ENCODE measurements at places on chromosomes 11 and 22. TPM values are rescaled to one million over a fixed set of nuclear protein-coding genes. Genes with fewer than 3 reads are reported as not detected.

DNA sequence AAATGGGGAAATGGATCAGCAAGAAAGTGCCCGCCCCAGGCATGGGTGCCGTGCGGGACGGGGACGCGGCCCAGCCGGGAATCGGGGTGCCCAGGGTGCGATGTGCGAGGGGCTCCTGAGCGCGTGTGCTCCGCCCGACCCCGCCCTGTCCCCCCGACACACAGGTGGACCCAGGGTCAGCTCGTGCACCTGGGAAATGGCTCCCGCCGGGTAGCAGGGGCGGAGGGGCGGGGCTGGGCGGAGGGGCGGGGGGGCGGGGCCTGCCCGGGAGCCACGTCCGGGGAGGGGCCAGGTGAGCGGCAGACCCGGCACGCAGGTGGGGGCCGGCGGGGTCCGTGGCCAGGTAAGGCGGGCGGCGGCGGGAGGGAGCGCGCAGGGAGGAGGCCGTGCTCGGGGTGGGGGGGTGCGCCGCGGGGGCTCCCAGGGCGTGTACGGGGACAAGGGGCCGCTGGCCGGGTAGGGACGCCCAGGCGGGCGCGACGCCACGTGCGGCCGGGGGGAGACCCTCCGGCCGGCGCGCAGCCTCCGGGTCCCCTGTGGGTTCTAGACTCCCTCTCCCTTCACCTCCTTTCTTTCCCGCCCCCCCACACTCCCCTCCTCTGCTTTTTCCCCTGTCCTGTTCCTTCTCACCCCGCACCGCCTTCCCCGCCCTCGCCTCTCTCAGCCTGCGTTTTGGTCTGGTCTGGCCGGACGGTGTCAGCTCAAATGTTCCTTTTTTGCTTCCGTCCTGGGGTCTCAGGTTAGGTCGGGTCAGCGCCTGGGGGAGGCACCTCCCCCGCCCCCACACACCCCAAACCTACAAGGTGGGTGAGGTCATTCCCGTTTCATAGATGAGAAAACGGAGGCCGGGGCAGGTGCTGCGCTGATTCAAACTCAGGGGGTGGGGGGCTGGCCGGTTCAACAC, at the start of gene ARHGAP8:
TSS of gene ARHGAP8 (plus strand) at position 291 of the 904 bp plus-strand sequence. CDS start 33,953 bp downstream, outside the sequence.
- H3K27me3 ChIP-seq = no peaks in the 10 kb centered on the region
- no peaks in the 10 kb centered on the region for H3K36me3 ChIP-seq
- H3K4me3 ChIP-seq = peak within 1 kb of the TSS; percentile 100
- H3K4me1 ChIP-seq = peaks cover 44% of the 10 kb centered on the region
- DNase-seq = peak; percentile 70

DNA sequence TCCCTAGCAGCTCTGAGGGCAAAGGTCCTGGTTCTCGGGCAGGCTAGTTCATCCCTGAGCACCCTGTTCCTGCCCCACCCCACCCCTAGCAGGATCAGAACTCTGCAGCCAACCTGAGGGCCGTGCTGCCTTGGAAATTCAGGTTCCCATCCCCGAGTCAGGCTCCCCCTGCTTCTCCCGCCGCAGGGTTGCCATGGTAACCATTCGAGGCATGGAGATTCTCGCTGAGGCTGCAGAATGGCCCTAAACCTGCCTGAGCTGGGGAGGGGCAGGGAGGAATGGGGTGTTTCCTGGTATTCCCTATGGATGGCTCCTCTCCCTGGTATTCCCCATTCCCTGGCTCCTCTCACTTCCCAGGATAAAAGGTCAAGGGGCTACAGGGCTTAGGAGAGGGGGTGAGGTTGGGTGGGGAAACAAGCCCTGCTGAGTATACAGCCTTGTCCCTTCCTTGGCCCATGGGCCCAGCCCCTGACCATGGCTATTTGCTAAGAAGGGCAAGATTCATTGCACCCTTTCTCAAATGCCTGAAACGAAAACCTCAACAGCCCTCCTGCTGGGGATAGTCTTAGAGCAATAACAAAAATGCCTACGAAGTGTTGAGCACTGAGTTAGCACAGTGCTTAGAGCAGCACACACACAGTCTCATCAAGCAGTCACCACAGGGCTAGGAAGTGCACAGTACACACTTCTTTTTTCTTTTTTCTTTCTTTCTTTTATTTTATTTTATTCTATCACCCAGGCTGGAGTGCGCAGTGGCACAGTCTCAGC, 58.7 kb downstream of the CHST1 start:
- no peaks in the 10 kb centered on the region for H3K36me3 ChIP-seq
- H3K27ac ChIP-seq = no peak overlapping the region
- no peak for DNase-seq

DNA sequence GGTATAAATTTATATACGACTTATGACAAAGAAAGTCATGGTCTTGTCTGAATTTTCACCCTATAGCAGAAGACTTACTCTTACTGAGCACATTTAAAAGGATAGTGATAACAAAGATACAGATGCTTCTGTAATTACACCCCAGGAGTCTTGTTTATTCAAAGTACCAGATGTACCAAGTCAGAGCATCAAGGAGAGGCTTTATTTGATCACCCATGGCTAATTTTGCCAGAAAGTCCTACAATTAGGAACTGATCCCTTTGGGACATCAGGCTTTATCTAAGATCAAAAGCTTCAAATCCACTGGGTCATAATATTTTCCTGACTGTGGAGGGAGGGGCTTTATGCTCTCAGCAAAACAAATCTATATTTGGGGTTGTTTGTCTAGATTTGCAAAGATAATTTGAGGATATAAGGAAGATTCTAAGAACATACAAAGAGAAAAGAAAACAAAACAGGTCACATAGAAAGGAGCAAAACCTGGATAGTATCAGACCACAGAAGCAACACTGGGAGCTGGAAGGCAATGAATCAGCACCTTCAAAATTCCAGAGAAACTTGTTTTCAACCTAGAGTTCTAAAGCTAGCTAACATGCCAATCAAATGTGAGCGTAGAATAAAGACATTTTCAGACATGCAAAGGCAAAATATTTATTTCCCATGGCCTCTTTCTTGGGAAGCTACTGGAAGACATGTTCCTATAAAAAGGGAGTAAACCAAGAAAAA, 124.8 kb upstream of the CSNK2A3 start:
- H3K27me3 ChIP-seq = peaks cover 17% of the 10 kb centered on the region
- H3K27ac ChIP-seq = no peak overlapping the region
- H3K4me3 ChIP-seq = no peak overlapping the region
- H3K4me1 ChIP-seq = no peaks in the 10 kb centered on the region
- DNase-seq = no peak
- H3K36me3 ChIP-seq = no peaks in the 10 kb centered on the region

Gene OR52H1
- total RNA-seq = not detected

DNA sequence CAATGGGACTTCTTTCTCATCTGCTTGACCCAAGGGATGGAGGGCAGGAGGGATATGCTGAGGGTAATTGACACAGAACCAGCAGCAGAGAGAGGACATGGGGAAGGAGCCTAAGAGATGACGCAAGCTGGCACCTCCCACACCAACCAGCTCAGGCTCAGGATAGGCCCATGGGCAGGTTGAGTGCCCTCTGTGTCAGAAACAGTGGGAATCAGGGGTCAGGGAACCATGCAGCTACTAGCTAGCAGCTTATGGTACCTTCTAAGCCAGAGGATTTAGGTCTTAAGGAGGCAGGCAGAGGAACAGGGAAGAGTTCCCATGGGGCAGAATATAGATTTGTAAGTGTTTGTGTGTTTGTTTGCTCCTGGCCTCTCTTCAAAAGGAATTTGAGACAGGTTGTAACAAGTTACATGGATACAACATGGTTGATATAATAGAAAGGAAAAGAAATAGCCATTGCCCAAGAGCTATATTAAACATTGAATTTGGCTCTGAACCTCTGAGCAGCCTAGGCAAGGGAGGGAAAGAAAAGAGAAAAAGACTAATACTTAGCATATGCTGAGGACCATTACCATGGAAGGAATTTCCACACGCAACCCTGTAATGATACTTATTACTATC, 39.9 kb upstream of the NAV2 start:
- DNase-seq = no peak
- no peaks in the 10 kb centered on the region for H3K27me3 ChIP-seq

- no peaks in the 10 kb centered on the region for H3K4me1 ChIP-seq
- DNase-seq = no peak
- H3K27me3 ChIP-seq = no peaks in the 10 kb centered on the region
- no peak overlapping the region for H3K4me3 ChIP-seq
These were observed 48.5 kb downstream of the SVIP start for GRCh38 chr11:22780952-22781593.

- H3K4me1 ChIP-seq = no peaks in the 10 kb centered on the region
- peaks cover 79% of the 10 kb centered on the region for H3K36me3 ChIP-seq
- H3K27ac ChIP-seq = peak overlapping the region; percentile 22
- DNase-seq = no peak
These were observed 33.0 kb downstream of the DDX6 start for GRCh38 chr11:118757876-118758399.

GRCh38 chr22:26174280-26174679, 5.0 kb downstream of the SEZ6L start:
- DNase-seq = no peak
- no peaks in the 10 kb centered on the region for H3K4me1 ChIP-seq
- peaks cover 23% of the 10 kb centered on the region for H3K27me3 ChIP-seq
- no peaks in the 10 kb centered on the region for H3K36me3 ChIP-seq
- H3K4me3 ChIP-seq = no peak overlapping the region
- no peak overlapping the region for H3K27ac ChIP-seq

Gene PDGFB
- 35.5 TPM for total RNA-seq

Gene NPAS4
- total RNA-seq = not detected

- DNase-seq = no peak
- no peaks in the 10 kb centered on the region for H3K4me1 ChIP-seq
- H3K4me3 ChIP-seq = no peak overlapping the region
- no peaks in the 10 kb centered on the region for H3K27me3 ChIP-seq
- no peaks in the 10 kb centered on the region for H3K36me3 ChIP-seq
- H3K27ac ChIP-seq = no peak overlapping the region
These were observed 20.7 kb downstream of the TMEM41B start for GRCh38 chr11:9293646-9294045.

DNA sequence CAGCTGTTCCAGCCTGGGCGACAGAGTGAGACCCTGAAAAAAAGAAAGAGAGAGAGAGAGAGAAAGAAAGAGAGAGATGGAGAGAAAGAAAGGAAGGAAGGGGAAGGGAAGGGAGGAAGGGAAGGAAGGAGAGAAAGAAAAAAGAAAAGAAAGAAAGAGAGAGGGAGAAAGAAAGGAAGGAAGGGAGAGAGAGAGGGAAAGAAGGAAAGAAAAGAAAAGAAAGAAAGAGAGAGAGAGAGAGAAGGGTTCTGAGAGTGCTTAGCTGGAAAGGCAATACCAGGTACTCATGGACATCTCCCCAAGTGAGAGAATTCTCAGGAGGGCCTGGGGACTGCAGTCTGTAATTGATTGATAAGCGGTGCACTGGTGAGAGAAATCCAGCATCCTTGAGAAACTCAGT, 12.8 kb upstream of the PRAME start:
- peaks cover 30% of the 10 kb centered on the region for H3K27me3 ChIP-seq
- no peak for DNase-seq
- no peaks in the 10 kb centered on the region for H3K36me3 ChIP-seq
- no peak overlapping the region for H3K27ac ChIP-seq

Gene MUC6
- 0.07 TPM for total RNA-seq

Gene OVCH2
- 5.3 TPM for total RNA-seq

DNA sequence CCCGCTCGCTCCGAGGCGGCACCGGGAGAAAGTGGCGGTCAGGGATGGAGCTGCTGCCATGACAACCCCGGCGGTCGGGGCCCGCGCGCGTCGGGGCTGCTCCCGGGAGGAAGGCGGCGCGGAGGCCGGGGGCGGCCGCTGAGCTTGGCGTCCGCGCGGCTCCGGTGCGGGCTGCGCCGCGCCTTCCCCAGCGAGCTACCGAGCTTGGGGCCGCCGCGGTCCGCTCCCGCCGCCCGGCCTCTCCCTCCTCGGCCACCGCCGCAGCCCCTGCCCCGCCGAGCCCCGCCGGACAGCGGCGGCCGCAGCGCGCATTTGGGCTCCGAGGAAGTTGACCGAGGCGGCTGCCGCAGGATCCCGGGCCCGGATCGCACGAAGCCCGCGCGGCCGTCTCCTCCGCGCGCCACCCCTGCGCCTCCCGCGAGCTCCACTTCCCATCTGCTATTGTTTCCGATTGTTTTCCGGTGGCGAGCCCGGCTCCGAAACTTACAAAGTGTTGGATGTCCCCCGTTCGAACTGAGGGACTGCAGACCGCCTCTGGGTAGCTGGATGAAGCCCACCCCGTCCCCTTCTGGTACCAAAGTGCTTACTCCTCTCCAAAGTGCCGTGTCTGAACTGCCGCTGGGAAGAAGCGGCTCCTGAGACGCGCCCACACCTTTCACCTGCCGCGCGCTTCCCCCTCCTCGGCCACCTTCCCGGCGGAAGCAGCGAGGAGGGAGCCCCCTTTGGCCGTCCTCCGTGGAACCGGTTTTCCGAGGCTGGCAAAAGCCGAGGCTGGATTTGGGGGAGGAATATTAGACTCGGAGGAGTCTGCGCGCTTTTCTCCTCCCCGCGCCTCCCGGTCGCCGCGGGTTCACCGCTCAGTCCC, 540.3 kb downstream of the NTM start:
- no peaks in the 10 kb centered on the region for H3K4me1 ChIP-seq
- H3K36me3 ChIP-seq = no peaks in the 10 kb centered on the region
- H3K27me3 ChIP-seq = 0 out of 2 replicates have a peak, but pooled peaks cover 16% of the 10 kb centered on the region
- no peak overlapping the region for H3K4me3 ChIP-seq

DNA sequence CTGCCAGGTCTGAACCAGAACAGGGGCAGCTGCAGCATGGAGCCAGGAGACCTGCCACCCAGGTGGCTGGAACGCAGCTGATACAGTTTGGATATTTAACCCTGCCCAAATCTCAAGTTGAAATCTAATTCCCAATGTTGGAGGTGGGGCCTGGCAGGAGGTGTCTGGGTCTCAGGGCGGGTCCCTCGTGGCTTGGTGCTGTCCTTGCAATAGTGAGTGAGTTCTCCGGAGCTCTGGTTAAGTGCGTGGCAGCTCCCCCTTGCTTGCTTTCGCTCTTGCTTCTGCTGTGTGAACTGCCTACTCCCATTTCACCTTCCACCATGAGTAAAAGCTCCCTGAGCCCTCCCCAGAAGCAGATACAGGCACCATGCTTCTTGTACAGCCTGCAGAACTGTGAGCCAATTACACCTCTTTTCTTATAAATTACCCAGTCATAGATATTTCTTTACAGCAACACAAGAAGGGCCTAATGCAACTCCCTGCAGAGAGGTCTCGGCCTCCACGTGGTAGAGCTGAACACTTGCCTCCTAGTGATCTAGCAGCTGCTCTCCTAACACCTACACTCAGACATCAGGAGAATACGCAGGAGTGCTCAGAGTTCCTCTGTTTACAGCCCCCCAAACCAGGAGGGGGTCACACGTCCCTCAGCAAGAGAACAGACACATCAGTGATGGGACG, 203.7 kb downstream of the CTTN start:
- no peaks in the 10 kb centered on the region for H3K4me1 ChIP-seq
- no peaks in the 10 kb centered on the region for H3K27me3 ChIP-seq
- H3K36me3 ChIP-seq = no peaks in the 10 kb centered on the region
- H3K4me3 ChIP-seq = no peak overlapping the region

- H3K4me3 ChIP-seq = no peak overlapping the region
- 0 out of 2 replicates have a peak, but pooled peaks cover 10% of the 10 kb centered on the region for H3K36me3 ChIP-seq
- H3K4me1 ChIP-seq = no peaks in the 10 kb centered on the region
- peak overlapping the region; percentile 1 for H3K27ac ChIP-seq
- no peak for DNase-seq
These were observed 110.5 kb downstream of the DDX10 start for GRCh38 chr11:108775324-108775723.

DNA sequence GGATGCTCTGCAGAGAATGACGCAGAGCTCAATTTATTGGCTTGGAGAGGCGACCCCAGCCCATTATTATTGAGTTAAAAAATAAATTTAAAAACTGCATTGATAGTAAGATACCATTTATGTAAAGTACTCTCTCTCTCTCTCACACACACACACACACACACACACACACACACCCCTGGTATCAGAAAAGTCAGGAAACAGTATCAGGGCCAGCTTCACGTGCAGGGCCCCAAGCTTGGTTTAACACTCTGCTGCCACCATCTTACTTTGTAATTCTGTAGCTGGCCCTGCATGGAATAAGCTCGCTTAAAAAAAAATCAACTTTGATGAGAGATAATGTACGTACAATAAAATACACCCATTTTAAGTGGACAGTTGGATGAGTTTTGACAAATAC, 59.8 kb upstream of the CD5 start:
- H3K36me3 ChIP-seq = no peaks in the 10 kb centered on the region
- DNase-seq = no peak
- H3K27me3 ChIP-seq = no peaks in the 10 kb centered on the region
- no peak overlapping the region for H3K4me3 ChIP-seq

Gene BLID
- 2.0 TPM for total RNA-seq

All from PC-9 (cell line).